ENCODE measurements at places on chromosomes 7 and 10.

- no peak for DNase-seq
These were observed 78.9 kb downstream of the FOXL3 start for GRCh38 chr7:368651-369475.

- no peak for DNase-seq
These were observed 9.0 kb upstream of the RHBDD2 start for GRCh38 chr7:75869776-75870379.

DNA sequence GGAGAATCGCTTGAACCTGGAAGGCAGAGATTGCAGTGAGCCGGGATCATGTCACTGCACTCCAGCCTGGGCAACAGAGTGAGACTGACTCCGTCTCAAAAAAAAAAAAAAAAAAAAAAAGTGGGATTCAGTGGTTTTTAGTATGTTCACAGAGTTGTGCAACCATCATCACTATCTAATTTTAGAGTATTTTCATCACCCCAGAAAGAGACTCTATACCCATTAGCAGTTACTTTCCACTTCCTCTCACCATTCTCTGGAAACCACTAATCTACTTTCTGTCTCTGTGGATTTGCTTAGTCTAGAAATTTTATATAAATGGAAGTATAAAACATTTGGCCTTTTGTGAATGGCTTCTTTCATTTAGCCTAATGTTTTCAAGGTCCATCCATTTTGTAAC is 113.4 kb downstream of the ST7 start:
- DNase-seq: no peak

DNA sequence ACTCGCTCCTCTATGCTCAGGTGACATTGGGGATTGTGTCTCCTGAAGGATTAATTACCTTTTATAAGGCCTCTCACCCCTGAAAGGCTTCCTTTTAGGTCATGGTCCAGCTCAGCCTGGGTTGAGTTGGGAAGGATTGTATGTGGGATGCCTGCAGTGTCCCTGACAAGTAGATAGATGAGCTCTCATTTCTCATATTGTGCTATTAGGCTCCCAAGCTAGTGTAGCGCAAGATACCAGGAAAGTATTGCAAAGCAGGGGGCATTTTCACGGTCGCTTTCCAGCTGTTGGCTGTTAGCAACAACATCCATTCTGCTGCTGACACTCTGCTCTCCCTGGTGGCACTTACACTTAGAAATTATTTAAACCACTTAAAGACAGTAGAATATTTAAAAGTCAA is 31.9 kb downstream of the NXPH1 start:
- no peak for DNase-seq

DNA sequence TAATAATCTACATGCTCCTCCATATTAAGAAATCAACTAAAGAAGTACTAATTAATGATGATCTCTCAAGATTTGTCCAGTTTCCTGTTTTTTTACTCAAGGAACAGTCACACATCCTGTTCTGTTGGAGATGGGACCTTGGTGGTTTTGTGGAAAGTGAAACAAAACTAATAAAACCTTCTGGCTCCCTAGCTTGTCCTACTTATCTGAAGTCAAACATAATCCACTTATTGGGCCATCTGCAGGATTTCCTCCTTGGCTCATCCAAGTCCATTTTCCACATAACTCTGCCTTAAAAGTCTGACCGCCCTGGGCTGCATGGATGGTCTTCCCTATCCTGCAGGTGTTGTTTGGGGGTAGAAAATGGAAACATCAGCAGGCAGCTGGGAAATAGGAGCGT is 39.4 kb upstream of the TARP start:
- no peak for DNase-seq

DNA sequence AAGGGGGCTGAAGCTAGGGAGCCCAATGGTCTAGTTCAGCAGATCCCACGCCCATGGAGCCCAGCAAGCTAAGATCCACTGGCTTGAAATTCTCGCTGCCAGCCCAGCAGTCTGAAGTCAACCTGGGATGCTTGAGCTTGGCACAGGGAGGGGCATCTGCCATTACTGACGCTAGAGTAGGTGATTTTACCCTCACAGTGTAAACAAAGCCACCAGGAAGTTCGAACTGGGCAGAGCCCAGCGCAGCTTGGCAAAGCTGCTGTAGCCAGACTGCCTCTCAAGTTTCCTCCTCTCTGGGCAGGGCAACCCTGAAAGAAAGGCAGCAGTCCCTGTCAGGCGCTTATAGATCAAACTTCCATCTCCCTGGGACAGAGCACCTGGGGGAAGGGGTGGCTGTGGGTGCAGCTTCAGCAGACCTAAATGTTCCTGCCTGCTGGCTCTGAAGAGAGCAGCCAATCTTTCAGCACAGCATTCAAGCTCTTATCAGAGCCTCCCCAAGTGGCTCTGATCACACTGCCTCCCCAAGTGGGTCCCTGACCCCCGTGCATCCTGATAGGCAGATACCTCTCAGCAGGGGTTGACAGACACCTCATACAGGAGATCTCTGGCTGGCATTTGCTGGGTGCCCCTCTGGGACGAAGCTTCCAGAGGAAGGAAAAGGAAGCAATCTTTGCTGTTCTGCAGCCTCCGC is 167.8 kb downstream of the CCDC71L start:
- DNase-seq: no peak

DNA sequence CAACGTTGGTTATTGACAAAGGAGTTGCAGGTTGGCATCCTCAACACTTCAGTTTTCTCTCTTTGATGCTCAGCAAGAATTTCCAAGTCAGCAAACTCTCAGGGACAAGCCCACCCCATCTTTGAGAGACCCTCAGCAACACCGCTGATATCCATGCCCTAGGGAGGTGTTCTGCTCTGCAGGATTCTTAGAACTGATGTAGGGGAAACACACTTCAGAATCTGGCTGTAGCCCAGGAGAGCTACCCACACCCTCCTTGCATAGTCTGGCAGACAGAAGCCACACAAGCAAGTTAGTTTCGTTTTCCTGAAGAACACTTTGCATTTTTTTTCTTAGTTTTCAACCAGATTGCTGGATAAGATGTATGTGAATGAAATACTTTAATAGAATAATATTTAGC is 822 bp downstream of the SAMD9L start:
- DNase-seq: peak; percentile 7

DNA sequence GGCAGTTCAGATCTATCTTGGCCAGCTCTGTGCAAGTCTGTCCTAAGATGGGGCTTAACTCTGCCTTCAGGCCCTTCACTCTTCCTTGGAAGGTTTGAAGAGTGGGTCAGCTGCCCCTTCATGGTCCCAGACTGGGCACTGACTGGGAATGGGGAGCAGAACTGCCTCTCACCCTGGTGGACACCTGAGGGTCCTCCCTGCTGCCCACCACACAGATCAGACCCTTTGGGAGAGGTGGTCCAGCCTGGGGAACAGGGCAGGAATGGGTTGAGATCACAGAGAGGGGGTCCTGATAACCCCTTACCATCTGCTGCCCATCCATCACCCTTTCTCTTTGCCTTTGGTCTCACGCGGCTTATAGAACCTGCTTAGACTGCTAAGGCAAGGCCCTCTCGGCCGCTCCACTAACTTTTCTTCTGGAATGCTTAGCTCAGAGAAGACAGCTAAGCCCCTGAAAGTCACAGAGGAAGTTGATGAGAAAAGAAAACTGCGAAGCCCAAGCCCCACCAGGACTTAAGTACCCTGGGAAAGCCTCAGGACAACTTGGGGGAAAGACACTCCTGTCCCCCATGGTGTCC is 402 bp upstream of the CDHR1 start:
- no peak for DNase-seq

DNA sequence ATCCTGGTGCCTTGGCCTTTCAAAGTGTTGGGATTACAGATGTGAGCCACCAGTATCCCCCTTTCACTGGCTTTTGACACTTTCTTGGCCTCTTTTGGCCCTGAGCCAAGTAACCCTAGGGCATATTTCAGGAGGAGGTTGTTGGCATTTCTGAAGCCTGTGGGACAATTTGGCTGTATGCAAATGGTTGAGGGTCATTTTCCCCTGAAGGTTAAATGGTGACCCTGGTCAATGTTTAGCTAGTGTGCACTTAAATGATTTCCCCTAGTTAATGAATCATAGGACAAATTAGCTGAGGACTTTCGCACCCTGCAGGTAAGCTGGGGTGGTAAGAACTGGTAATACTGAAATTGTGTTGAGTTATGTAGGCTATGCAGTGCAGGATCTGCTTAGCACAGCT is 660.5 kb downstream of the LRMDA start:
- DNase-seq: no peak

DNA sequence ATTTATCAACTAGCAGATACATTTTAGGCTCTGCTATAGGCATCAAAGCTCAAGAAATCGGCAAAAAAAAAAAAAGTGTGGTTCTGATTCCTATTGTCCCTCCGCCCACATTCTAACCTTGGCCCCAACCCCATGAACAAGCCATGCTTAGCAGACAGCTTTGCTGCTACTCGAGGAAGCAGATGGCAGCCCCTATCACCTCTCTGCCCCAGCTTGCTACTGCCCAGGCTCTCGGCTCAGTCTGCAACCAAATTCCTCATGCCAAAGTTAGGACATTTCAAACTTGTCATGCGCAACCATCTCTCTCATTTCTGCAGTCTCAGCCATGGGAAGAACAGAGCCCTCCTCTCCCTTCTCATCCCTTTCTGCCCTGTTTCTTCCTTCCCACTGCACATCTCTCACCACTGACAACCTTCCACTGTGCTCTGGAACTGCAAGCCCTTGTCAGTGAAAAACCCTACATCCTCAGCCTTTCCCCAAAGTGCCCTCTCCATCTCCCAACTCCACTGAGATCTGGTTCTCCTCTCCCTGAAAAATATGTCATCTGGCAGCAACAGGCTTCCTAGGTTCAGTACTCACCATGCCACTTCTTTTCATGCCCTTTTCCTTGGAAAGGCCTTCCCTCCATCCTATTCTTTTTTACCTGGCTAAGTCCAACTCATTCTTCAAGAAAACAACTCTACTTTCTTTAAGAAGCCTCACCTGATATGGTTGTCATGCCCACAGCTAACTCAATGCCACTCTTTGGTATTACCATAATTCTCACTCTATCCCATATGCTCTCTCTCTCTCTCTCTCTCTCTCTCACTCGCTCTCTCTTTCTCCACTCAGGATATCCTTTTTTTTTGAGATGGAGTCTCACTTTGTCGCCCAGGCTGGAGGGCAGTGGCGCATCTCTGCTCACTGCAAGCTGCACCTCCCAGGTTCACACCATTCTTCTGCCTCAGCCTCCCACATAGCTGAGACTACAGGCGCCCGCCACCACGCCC is 60.1 kb upstream of the FHIP2A start:
- DNase-seq: no peak

GRCh38 chr10:132973903-132974241 is 31.5 kb upstream of the CFAP46 start:
- no peak for DNase-seq

GRCh38 chr10:93357680-93358079 is 124.5 kb downstream of the MYOF start:
- no peak for DNase-seq

DNA sequence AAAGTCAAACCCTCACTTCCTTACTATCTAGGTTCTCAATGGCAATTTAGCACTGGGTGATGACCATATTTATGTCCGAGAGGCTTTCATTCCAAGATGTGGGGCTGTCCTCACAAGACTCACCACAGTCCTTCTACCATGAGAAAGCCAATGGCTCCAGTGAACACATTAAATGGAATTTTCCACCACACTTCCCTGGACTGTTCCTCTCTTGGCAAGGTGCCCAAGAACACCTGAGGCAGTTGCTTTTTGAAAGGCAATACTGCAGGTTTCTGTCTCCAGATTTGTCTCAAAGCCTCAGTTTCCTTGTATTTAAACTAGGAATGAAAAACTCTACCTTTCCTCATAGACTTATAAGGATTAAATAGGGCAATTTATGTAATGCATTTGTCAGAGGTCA is 24.2 kb downstream of the AFAP1L2 start:
- no peak for DNase-seq

GRCh38 chr7:37416378-37417106 is 32.1 kb downstream of the ELMO1 start:
- no peak for DNase-seq

GRCh38 chr10:68848806-68849205 is 21.5 kb downstream of the STOX1 start:
- no peak for DNase-seq

GRCh38 chr7:50208378-50208982 is 96.0 kb upstream of the IKZF1 start:
- DNase-seq: no peak

GRCh38 chr10:78568620-78569019 is 500.1 kb upstream of the ZMIZ1 start:
- no peak for DNase-seq

- DNase-seq: no peak
These were observed 54.6 kb upstream of the MKI67 start for GRCh38 chr10:128180843-128181242.

DNA sequence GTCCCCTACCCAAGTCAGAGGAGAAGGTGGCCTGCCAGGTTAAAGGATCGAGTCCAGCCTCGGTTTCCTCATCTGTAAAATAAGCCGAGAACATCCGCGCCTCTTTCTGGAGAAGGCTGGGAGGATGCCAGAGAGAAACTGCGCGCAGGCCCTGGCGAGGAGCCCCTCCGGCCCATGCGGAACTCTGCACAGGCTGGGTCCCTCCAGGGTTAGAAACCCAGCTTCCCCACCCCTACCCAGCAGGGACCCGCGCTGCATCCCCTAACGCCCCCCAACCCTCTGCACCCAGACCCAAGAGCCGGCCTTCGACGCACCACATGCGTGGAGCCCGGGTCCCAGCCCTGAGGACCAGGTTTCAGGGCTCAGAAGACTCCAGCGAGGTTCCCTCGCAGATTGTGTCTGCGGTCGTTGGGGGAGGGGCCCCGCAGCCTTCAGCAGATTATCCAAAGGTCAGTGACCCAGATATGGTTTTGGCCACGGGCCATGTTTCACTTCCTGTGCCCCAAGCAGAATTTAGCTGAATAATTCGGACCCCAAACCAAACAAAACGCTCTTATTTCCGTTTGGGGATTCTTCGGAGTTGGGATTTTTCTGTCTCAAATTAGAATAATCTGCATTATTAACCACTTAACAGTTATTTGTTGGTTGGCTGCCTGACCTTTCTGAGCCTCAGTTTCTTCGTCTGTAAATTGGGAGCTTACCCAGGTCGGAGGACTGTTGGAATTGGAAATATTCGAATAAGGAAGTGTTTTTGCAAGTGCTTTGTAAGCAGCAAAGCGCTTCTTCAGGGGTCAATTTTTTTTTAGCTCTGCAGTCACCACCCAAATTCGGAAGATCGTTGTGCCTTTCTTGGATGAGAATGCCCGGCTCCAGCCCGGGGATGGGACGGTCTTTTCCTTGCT is 167.7 kb downstream of the UBE2H start:
- DNase-seq: no peak

- DNase-seq: no peak
These were observed 429.1 kb downstream of the ACTR3B start for GRCh38 chr7:153188630-153189029.

GRCh38 chr10:124603376-124604213 is 140.6 kb downstream of the FAM53B start:
- DNase-seq: no peak

GRCh38 chr10:49161411-49161997 is 26.7 kb downstream of the TMEM273 start:
- DNase-seq: no peak

DNA sequence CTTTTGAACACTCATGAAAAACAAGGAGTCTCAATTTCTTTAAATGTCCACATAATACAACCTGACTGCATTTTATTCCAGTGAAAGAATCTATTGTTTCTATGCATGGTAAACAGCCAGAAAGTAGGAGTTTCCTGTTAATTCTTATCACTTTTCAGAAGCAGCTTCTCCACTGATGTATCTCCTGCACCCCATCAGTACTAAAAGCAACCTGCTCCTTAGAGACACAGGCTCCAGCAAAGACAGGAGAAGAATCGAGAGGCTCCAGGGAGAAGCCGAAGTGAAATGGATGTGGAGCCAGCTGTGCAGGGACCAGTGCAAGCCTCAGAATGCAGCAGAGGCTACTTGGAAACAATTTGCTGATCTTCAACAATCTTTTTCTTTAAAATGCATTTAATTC is 16.4 kb upstream of the C10orf120 start:
- DNase-seq: no peak
